D721Med (cell line): ENCODE measurements at places on chromosomes 3 and 15.

- DNase-seq: no peak
These were observed 212.4 kb upstream of the ARL6 start for GRCh38 chr3:97552186-97552585.

GRCh38 chr3:165464736-165465135 lies 268.6 kb upstream of the SLITRK3 start:
- no peak for DNase-seq

GRCh38 chr3:74605437-74605836 lies 9.0 kb downstream of the CNTN3 start:
- DNase-seq: no peak

- DNase-seq: no peak
These were observed 1.0 kb downstream of the MYLK start for GRCh38 chr3:123883111-123883510.

- no peak for DNase-seq
These were observed 24.5 kb downstream of the ABHD6 start for GRCh38 chr3:58261954-58262666.

GRCh38 chr15:73996939-73997338 lies 2.4 kb downstream of the PML start:
- no peak for DNase-seq

GRCh38 chr3:68306571-68306970 lies 625.8 kb downstream of the TAFA4 start:
- DNase-seq: no peak

- DNase-seq: no peak
These were observed 308.6 kb upstream of the ATP11B start for GRCh38 chr3:182484682-182485081.

- no peak for DNase-seq
These were observed 232.6 kb downstream of the TBL1XR1 start for GRCh38 chr3:176964661-176965060.

- DNase-seq: no peak
These were observed 1.1 kb upstream of the MCCC1 start for GRCh38 chr3:183100376-183100775.

DNA sequence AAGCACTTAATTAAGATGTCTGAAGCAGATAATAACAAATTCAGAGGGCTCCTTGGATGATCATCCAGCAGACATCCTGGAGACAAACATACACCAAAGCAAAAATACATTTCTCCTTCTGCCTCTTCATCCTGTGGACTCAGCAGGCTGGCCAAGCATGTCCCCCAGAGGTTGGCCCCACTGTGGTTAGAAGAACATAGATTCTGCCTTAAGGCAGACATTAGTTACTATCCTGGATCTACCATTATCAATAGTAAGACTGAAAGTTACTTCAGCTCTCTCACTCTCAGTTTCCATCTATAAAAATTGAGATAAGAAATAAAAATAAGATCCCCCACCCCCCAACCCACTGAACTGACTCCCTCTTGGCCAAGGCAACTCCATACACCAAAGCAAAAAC lies 28.6 kb upstream of the TGFBR2 start:
- no peak for DNase-seq
